ENCODE measurements at places on chromosomes 2 and 18.
A peak's percentile ranks its signal among the peaks of the same experiment; 100 is the strongest.

DNA sequence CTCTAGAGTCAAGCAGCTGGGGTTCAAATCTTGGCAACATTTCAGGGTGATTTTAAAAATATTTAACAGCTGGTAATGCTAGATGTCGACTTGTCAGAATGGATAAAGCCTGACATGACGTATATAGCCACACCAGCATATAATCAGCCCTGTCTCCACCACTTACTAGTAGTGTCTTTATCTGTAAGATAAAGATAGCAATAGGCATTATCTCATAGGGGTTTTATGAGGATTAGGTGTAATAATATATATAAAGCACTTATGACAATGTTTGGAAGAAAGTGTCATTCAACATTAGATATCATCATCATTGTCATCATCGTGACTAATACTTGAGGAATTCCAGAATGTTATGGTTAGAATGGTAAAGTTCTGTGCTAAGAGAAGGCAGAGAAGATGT lies 369.0 kb upstream of the CWC22 start:
- no peak for DNase-seq

GRCh38 chr2:13919981-13920382 lies 712.5 kb upstream of the LRATD1 start:
- DNase-seq: no peak

DNA sequence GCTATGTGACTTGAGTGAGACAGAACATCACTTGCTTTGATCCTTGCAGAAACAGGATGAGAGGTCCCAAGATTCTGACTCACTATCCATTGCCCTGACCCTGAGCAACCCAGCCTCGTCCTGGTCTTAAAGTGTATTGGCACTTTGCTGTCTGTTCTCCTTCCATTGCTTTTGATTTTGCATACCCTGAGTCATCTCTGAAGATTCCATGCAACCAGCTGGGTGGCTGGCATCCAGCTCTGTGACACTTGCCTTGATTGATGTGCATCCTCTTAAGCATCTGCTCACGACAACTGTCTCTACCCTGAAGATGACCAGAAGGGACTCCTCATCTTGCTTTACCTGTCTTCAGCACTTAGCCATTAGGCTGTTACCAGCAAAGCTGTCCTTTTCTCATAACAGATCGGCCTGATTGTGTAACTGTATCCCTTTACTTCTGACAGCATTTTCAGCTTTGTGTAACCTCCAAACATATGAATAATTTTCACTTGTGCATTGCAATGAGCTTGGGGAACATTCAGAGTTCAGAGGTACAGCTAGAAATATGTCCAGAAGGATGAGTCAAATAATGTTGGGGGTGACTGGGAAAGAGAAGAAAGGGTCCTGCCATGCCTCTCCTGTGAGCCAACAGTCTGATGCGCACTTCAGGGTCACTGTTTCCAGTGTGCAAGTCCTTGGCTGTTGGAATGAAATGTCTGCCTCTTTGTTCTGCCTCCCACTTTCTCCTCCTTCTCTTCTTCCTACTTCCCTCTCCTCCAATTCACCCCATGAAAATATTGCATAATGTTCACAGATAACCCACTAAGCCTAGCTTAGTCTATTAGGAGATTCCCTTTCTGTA lies 249.7 kb upstream of the OSR1 start:
- no peak for DNase-seq

DNA sequence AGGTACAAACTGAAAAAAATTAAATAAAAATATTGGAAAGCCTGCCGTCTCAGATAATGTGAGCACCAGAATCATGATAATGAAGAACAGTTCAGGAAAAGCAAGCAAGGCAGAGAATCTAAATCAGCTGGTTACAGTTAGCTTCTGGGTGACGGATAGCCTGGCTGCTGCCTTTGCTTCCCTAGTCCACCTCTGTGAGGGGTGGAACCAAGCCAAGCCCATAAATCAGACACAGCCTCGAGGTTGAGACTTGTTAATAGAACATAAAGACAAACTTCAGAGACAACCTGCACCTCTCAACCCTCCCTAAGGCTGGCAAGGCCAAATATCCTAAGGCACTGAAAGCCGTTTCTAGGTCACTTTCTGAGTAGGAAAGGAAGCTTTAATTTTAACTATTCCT lies 334.7 kb upstream of the SLC39A10 start:
- peak; percentile 64 for DNase-seq

DNA sequence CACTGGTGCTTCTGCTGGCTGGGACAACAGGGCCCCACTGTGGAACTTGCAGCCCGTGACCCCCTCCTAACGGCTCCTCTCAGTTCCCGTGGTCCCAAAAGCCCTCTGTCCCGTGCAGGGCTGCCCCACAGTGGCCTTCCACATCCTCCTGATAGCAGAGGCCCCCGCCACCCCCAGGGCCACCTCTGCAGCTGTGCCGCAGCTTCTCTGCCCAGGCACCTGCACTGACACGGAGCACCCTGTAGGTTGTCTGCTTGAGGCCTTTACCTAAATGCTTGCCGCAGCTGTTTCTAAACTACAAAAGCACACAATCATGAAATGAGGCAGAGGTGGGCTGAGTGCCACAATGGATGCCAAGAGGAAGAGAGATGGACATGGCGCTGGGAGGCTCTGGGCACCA lies 13.5 kb upstream of the GRHL1 start:
- no peak for DNase-seq

GRCh38 chr18:369224-370015 lies 101.6 kb upstream of the THOC1 start:
- no peak for DNase-seq

- DNase-seq: no peak
Observed at GRCh38 chr18:14970027-14970426, 222.1 kb downstream of the ANKRD30B start.

GRCh38 chr18:44520981-44521667 lies 159.6 kb upstream of the SETBP1 start:
- no peak for DNase-seq

DNA sequence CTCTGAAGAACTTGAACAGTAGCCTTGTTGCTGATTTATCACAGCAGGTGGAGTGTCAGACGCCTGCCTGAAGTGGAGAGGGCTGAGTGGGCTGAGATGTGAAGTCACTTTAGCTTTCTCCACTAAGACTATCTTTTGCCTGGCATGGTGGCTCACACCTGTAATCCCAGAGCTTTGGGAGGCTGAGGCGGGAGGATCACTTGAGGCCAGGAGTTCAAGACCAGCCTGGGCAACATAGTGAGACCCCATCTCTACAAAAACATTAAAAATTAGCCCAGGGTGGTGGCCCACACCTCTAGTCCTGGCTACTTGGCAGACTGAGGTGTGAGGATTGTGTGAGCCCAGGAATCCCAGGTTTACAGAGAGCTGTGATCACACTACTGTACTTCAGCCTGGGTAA lies 60.6 kb upstream of the TTC39C start:
- DNase-seq: no peak

- DNase-seq: no peak
Observed at GRCh38 chr2:17805717-17806363, 10.4 kb upstream of the MSGN1 start.

- DNase-seq: no peak
Observed at GRCh38 chr2:73611193-73611592, 31.0 kb downstream of the NAT8 start.

DNA sequence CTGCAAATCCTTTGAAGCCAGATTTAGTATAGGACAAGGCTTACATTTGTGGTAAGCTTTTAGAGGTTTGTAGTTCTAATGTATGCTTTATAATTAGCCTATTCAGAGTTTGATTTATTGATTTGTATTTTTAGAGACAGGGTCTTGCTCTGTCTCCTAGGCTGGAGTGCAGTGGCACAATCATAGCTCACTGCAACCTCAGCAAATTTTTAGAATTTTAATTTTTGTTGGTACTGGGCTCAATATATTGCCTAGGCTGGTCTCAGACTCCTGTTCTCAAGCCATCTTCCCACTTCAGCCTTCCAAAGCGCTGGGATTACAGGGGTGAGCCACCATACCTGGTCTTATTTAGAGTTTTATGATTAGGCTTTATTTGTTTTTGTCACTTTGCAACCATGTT lies 4.5 kb downstream of the KCNJ13 start:
- no peak for DNase-seq

DNA sequence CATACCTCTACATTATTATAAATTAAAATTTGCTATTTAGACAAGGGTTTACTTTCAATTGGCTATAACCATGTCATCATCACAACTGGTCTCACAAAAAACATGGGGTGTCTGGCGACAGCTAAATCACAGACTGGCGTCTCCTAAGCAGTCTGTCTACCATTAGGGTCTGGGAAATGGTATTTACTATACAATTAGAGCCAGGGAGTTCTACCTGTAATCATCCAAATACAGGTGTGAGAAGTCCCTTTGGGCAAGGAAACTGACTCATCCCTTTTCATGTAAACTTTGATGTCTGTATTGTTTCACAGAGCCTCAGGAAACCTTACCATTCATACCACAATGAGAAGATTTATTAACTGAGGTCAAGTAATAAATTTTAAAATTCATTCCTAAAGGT lies 126.7 kb downstream of the OLA1 start:
- DNase-seq: no peak

- DNase-seq: no peak
Observed at GRCh38 chr2:147689220-147689909, 155.5 kb upstream of the ACVR2A start.
